ENCODE measurements at places on chromosomes 4 and X.

GRCh38 chrX:115949900-115950822, 220.4 kb upstream of the AGTR2 start:
- peak; percentile 64 for DNase-seq

DNA sequence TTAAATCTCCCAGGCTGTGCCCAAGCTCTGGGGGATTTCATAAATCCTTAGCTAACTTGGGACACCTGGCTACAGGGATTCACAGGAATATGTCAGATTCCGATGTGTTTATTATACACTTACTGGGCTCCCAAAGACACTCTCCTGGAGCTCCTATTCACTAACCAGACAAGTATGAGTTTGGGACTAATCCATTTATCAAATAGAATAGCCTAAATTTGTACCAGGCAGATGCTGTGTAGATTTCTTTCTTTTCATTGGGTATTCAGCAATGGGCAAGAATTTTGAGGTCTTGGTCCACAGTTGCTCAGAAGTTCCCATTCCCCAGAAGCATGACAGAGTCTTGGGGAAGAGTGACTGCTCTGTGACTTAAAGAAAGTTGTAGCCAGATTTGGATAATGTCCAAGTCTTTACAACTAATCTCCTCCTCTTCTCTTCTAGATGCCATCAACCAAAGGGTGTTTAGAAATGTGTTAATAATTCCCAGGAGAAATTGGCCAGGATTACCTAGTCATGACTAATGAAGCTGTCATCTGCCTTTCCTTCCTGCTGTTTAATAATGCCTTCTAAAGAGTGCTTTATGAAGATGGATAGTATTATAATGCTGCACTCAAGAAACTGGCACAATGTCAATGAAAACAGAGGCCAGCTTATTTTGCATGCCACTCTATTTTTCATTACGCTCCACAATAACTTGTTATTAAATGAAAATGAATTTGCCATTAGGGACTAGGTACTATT, 120.9 kb downstream of the CHIC2 start:
- DNase-seq: no peak

DNA sequence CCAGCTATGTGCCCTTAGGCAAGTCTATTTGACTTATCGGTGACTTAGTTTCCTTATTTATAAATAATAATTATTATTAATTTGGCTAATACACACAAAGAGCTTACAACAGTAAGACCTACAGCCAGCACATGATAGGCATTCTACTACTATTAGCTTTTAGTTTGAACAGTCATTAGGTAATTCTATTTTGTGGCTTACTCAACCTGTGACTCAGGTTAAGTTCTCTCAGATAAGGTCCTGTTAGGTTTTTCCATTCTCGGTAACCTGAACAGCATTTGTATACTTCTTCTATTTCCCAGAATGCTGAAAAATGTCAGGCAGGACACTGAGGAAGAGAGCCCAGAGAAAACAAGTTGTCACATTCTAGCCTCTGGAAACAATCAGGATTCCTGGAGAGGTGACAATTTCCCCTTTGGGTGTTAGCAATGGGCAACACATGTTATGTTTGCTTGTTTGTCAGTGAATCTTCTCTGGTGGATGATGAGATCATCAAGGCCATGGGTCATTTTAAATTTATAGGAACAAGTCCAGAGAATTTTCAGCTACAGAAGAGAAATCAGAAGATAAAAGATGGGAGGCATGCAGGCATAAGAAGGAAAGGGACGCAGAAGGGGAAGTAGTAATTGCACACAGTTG, 2144.7 kb downstream of the PCDH7 start:
- DNase-seq: no peak

DNA sequence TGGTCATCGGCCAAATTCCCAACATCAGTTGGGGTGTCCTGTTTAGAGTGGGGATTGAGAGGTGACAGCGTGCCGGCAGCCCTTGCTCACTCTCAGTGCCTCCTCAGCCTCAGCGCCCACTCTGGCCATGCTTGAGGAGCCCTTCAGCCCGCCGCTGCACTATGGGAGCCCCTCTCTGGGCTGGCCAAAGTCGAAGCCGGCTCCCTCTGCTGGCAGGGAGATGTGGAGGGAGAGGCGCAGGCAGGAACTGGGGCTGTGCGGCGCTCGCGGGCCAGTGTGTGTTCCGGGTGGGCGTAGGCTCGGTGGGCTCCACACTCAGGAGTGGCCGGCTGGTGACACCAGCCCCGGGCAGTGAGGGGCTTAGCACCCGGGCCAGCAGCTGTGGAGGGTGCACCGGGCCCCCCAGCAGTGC, 7.1 kb upstream of the CENPU start:
- DNase-seq: no peak

DNA sequence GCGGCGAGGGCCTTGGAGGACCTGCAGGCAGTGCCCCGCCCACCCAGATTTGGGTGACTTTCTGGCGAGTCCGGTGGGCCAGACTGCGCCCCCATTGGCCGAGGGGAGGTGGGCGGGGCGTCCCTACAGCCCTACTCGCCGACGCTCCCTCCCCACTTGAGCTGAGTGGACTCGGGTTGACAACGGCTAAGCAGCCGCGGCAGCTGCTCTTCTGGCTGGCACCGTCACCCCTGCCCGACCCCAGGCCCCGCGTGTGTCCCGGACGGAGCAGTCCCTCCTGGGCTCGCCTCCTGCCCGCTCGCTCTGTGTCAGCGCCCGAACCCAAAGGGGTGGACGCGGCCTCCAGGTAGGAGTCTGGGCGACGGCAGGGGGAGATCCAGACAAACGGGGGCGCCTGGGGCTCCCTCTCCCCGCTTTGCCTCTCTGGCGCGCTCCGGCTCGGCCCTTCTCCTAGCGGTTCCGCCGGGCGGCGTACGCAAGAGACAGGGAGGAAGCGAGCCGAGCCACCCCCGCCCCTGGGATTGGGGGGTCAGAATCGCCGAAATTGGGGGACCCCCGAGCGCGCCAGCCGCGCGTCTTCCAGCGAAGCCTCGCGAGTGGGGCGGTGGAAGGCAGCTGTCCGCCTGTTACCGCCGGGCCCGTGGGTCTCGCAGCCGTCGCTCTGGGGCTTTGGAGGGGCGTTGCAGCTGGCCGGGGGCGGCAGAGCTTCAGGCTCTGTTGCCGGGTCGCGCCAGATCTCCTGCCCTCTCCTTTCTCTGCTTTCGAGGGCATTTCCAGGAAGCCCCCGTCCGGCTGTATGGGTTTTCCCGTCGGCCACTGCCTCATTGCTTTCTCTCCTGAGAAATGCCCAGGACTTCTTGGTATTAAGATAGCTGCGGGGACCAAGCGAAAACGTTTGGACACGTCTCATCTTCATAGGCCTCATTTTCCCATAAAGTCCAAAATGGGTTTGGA, 46.3 kb downstream of the STARD8 start:
- DNase-seq: peak; percentile 90

DNA sequence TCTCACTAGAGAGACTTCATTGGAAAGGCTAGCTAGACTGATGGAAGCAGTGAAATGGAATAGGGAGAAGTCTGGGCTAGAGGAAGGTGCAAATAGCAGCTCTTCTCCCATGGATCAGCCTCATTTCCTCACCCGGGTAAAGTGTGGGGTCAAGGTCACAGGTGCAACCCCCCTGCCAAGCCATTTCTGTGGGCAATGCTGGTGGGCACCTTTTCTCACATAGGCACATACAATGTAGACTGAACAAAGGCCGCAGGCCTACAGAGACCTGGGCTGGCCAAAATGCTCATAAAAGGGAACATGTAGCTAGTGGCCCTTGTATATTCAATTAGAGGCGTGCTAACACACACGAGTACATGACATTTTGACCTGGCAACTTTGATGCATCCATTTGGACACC, 71.5 kb upstream of the EFNB1 start:
- no peak for DNase-seq

GRCh38 chr4:113827285-113827684, 65.7 kb upstream of the CAMK2D start:
- DNase-seq: no peak

DNA sequence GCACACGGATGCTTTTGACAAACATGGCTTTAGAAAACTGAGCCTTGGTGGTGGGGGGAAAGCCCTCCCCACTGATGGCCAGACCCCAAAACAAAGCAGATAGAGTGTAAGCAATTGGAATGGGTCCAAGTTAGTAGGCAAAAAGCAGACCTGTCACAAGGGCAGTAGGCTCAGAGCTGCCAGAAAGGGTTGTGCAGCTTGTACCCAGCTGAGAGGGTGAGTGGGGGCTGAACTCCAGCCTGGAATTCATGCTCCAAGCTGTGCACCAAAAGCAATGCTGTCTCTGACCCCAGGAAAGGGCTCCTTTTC, 101.1 kb upstream of the TEX13D start:
- peak; percentile 27 for DNase-seq

DNA sequence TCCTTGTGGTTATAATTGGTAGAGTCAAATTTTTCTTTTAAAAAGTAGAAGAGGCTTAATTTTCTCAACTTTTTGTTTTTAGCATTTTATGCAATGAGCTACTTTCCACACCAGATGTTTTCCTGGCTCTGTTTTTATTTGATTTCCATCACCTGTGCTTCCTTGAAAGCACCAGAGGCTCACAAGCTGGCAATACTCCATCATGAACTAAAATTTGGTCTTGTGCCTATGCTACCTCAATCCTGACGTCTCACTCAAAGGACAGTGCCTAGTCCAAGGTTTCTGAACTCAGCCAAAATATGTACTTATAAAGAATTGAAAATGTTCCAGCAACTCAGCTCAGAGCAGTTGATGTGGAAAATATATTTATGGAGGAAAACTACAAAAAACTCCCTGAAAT, 914.0 kb upstream of the PRKX start:
- DNase-seq: no peak

GRCh38 chr4:145736241-145736831, 56.4 kb downstream of the C4orf51 start:
- DNase-seq: no peak

Data from neural progenitor cell (in vitro differentiated cells).